ENCODE measurements at places on chromosomes 13 and 19.

DNA sequence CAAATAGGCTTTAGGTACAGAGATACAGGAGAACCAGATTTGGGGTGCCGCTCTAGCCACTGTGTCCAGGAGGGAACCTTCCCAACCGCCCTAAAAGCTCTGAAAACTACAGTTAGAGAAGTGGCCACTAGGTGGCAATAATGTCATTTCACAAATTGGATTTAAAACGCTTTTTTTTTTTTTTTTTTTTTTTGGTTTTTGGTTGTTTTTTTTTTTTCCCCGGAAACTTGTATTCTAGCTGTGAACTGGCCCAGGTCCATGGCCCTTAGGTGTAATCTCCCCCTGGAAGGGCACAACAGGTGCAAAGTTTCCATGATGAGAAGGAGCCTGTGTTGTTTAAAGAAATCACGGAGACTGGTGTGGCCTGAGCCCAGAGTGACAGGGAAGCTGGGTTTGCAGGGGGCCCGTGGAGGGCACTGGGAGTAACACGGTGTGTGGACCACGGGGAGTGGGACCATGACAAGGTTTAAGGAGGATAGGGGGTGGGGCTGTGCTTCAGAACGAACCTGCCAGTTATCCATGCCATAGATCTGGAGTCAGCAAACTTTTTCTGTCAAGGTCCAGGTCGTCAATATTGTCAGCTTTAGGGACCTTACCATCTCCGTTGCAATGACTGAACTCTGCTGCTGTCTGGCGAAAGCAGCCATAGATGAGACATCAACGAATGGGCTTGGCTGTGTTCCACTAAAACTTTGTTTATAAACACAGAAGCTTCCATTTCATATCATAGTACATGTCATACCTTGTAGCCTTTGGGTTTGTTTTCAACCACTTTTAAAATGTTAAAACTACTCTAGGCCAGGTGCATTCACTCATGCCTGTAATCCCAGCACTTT is 10.1 kb downstream of the OR1I1 start:
- DNase-seq, result no peak

DNA sequence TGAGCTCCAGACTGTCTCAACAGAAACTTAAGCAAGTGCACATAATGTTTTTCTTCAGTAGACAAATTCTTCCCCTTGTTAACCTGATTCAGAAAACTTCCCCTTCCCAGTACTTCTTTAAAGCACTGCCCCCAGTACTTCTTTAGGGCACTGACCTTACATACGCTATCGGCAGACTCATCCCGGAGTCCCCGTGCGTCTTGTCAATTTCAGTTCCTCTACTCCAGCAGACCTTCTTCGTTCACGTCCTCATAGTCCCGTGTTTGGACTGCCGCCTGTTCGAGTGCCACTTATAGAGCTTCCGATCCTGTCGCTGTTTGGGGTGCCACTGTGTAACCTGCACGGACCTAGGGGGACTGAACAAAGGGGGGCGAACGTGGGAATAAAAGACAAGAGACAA is 29.0 kb downstream of the ZNF627 start:
- no peak for DNase-seq

DNA sequence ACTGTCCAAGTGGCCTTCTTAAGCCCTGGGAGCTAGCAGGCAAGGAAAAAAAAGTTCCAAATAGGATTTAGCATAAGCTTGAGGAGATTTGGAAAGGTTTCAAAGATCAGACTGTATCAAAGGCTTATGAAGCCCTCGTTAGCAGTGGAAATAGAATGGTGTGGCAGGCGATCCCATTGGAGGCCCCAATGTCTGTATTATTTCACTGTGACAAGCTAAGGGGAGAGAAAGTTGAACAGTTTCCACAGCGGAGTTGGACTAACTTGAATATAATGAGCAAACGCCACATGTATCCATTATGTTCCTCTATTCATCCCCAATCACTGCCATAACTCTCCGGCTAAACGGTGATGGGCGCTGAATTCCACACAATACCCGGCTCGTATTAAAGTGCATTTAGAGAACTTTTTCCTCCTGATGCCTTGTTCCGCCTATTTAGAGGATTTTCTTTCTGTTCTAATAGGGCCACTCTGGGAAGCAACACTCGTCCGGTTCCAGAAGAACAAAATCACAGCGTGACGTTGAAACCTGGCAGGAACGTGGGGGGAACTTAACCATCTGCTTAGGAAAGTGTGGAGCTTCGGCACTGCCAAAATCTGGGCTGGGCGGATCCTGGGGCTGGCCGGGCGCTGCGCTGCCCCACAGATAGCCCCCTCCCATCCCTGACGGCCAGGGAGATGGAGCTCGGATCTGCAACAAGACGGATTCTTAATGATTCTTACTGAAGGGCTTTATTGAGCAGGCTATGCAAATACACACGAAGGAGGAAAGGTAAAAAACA is 1.0 kb upstream of the PCDH8 start:
- no peak for DNase-seq

DNA sequence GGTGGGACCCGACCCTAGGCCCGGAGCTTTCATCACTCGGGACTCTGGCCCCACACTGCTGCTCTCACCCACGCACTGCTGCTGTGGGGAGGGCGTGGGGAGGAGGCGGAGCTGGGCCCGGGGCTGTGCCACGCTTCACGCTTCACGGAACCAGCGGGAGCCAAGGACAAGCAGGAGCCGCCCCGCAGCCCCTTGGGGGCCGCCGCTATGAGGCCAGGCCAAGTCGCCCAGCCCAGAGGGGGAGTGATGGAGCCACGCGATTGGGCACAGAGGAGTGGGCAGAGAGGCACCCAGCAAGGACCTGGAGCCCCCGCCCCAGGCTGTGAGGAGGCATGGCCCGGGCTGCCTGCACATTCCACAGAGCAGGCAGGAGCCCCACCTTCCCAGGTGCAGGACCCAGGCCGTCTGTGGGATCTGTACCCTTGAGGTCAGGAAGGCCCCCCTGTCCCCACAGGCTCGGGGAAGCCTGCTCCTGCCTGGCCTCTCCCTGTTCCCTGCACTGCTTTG is 10.2 kb upstream of the SUPT20H start:
- DNase-seq, result no peak

- no peak for DNase-seq
Measured at GRCh38 chr19:52673014-52673413, 34.9 kb upstream of the ZNF83 start.

DNA sequence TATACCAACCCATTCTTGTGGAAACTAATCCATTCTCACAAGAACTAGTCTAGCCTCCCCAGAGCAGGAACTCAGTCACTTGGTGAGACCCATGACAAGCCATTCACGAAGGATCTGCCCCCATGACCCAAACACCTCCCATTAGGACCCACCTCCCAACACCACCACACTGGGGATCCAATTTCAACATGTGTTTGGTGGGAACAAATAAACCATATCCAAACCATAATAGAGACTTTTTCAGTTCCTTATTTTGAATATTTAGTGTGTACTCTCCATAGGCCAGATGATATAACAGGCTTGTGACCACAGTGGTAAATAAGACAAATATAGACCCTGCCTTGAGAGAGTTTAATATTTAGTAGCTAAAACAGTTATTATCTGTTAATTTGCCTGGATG is 227.5 kb upstream of the SERP2 start:
- peak; percentile 16 for DNase-seq

DNA sequence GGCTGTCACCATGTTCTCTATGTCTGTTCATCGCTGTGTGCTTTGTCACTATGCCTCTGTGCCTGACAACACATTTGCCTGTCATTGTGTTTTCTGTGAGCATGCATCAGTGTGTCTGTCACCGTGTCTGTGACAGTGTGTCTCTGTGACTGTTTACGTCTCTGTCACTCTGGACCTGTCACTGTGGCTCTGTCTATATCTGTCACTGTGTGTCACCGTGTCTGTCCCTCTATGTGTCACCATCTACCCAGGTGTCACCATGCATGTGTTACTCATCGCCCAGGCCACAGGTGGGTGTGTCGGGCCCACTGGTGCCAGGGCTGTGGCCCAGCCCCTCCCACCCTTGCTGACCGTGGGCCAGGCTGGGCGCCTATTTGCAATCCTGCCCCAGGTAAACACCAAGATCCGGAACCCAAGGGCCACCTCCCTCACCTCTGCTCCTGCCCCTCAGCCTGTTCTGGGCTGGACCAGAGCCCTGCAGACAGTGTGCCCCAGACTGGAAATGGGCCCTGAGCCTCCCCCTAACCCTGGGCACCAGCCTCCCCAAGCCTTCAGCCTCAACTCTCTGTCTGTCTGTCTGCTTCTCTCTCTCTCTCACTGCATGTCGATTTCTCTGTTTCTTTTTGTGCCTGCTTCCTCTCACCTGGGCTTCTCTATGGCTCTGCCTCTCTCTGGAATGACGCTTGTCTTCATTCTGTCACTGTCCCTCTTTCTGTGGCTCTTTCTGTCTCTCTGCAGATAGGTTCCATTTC is 7.7 kb downstream of the IRF2BP1 start:
- DNase-seq, result no peak

DNA sequence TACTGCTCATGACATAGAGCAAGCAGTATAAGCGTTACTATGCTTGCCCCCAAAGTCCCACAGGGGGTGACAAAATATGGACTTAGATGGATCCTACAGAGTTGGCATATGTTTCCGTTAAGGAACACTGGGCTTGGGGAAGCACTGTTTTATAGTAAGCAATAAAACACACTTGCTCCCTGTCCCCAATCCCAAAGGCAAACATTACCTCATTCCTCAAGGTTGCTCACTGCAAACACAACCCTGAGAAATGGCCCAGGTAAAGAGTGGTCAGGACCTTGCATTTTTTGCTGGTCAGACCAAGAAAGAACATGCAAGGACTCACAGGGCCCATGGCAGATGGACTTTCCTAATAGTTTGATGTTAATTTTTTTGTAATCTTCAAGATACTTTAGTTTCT is 32.3 kb downstream of the UGGT2 start:
- no peak for DNase-seq

GRCh38 chr13:26221399-26221720 is 754 bp downstream of the RNF6 start:
- DNase-seq, result no peak

- DNase-seq, result no peak
Measured at GRCh38 chr19:46133101-46133627, 8.7 kb upstream of the IGFL3 start.

GRCh38 chr19:51295382-51296126 is 15.9 kb upstream of the IGLON5 start:
- no peak for DNase-seq

DNA sequence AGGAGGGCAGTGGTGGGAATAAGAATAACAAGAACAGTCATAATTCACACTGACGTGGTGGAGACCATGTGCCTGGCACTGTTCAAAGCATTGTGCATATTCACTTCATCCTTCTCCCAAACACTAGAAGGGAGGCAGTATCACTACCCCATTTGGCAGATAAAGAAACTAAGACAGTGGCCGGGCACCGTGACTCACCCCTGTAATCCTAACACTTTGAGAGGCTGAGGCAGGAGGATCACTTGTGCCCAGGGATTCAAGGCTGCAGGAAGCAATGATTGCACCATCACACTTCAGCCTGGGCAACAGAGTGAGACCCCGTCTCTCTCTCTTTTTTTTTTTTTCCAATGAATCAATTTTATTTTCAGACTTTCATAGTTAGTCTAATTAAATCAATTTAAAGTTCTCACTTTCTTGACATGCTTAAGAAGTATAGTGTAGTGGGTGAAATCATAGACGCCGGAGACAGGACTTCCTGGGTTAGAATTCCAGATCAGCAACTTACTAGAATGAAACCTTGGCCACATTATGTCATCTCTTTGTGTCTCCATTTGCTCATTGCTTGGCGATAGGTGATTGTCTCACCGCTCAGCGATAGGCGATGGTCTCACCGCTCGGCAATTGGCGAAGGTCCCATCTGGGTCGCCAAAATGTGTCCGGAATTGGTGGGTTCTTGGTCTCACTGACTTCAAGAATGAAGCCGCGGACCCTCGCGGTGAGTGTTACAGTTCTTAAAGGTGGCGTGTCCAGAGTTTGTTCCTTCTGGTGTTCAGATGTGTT is 5.3 kb upstream of the ATG4D start:
- DNase-seq, result no peak

DNA sequence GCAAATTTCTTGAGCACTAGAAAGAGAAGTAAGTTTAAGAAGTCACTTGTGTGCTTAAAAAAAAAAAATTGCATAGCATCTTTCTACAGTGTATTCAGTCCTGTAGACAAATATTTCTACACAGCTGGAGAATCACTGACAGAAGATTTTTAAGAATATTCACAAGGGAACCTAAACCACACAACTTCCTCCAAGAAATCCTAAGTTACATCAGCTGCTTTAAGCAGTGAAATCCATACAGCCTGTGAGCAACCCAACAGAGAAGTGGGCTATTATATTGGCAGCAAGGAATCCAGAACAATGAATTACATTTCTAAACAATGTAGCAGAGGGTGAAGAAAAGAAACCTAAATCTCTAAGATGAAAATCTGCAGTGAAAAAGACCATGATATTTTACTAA is 1.5 kb downstream of the DOCK9 start:
- DNase-seq, result no peak

- peak; percentile 66 for DNase-seq
Measured at GRCh38 chr19:42178791-42179674, 38.4 kb downstream of the DEDD2 start.

- no peak for DNase-seq
Measured at GRCh38 chr19:46393456-46394401, 19.6 kb downstream of the CCDC8 start.

GRCh38 chr13:108549934-108550333 is 79.5 kb upstream of the MYO16 start:
- no peak for DNase-seq

GRCh38 chr19:28948566-28948965 is 264.4 kb downstream of the UQCRFS1 start:
- DNase-seq, result no peak

DNA sequence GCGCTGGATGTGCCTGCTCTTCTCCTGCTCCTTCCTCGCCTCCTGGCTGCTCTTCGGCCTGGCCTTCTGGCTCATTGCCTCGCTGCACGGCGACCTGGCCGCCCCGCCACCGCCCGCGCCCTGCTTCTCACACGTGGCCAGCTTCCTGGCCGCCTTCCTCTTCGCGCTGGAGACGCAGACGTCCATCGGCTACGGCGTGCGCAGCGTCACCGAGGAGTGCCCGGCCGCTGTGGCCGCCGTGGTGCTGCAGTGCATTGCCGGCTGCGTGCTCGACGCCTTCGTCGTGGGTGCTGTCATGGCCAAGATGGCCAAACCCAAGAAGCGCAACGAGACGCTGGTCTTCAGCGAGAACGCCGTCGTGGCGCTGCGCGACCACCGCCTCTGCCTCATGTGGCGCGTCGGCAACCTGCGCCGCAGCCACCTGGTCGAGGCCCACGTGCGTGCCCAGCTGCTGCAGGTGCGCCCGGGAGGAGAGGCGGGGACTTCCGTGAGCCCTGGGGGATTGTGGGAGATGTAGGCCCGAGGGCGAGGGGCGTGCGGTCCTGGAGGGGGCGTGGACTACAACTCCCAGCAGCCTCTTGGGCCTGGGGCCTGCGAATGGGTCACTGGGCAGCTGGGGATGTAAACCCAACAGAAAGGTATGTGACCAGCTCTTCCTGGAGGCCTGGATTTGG is 6.7 kb downstream of the KCNJ14 start:
- no peak for DNase-seq

DNA sequence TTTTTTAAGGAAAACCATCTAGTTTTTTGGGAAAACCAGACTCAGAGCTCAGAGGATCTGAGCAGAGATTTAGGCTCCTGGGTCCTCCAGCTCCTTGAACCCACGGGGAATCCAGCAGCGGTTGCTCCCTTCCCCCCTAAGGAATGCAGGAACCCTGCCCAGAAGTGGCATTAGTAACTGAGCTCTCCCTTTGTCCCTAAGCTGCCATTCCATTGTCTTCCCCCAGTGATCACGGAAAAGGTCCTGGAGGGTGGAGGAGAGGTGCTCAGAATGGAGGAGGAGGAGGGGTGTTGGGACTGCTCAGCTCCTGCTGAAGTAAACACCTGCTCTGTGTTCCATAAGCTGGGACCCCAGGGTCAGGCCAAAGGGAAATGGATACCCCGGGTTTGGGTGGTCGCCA is 16.8 kb upstream of the OR1M1 start:
- no peak for DNase-seq

- DNase-seq, result no peak
Measured at GRCh38 chr19:12494260-12494860, 9.7 kb upstream of the ZNF709 start.
